Thoracic aorta (tissue), 2 donors: ENCODE measurements at places on chromosomes 4 and X.

DNA sequence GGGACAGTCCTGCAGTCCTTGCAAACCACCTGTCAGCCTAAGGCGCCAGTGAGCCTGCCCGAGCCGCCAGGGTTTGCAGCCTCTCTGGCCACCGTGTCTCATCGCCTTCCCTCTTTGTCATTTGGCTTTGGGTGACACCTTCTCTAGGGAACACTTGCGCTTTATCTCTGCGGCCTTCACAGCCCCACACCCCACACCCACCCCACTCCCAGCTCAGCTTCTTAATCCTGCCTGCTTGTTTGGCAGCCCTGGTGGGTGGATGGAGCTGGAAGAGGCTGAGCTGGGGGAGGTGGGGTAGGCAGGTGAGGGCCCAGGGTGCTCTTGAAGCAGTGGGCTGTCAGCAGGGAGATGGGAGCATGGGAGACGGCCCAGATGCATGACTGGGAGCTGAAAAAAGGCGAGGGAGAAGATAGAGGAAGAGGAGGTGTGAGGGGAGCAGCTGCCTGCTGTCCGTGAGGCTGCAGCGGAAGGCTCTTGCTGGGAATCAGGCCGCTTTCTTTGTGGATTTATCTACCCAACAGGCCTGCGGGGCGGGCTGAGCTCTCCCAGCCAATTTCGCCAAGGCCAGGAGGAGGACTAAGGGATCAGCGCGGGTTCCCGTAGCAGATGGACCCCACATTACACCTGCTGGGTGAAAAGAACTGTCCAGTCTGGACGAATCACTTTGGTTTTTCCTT, 97.5 kb upstream of the STOX2 start:
- DNase-seq = no peak

DNA sequence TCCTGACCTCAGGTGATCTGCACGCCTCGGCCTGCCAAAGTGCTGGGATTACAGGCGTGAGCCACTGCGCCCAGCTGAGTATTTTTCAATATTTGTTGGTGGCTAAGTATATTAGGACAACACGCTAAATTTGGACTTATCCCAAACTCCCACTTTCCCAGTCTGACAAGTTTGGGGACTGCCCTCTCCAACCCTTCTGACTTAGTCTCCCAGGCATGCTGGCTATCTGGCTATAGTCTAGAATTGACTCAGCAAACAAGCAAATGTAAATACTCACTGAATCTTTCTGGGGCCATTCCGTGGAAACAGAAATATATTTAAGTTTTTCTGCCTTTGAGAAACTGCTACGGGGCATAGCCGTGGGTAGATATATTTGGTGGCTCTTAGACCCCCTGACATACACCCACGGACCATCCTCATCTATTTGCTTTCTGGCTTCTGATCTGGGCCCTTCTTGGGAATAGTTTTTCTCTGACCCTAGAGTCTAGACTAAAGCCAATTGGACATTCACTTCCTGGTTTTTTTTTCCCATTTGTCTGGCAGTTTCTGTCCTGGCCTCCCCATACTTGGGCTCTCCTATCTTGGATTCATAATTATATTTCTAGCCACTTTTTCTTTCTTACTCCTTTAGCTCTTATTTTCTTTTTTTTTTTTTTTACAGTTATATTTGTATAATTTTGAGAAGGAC, 11.3 kb upstream of the DOCK11 start:
- DNase-seq = no peak

DNA sequence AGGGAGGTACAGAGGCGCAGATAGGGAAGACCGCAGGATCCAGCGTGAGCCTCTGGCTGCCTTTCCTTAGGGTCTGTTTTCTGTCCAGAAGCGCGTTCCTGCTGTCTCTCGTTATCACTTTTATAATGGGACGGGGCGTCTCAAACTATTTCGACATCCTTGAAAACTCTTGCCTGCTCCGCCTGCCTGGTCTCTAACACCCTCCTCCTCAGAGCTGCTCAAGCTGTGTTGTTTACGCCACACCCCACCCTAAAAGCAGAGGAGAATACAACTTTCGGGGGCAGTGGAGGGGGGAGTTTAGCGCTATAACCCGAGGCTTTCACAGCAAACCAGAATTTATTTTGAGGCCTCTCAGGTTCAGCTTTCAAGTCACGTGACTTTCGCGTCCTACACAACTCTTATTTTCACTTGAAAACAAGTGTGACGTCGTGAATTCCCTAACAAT, 646 bp upstream of the FAM3A start:
- DNase-seq = no peak

DNA sequence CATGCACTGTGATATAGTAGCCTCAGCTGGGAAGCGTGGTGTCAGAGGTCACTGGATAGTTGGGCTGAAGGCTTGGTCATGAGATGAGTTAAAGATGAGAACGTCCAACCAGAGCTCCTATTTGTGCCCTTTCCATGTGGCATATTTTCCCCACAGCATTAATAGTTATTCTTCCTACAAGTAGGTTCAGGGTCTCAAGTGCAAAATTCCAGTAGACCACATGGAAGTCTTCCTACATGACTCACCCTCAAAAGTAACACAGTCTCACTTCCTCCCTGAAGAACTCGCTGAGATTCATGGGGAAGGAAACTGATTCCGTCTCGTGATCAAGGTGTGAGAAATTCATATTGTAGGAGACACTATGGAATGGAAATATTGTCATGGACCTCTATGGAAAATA, 1212.5 kb upstream of the PRKX start:
- no peak for DNase-seq

- DNase-seq = no peak
Measured at GRCh38 chr4:74237425-74237966, 70.8 kb upstream of the EPGN start.

DNA sequence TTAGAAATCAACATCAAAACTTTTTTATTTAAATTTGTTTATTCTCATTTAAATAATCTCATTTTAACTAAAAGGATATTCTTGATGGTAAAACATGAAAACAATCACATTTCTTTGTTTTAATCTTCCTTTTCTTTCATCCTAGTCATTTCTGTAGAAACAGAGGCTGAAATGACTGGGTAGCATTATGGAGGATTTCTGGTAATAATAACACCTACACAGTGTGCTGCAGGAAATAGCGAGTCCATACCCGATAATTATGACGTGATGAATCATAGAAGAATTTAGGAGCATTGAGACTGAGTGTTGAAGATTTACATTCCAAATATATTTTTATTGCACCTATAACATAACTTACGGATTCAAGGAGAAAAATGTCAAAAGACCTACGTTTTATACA, 31.4 kb upstream of the BBS12 start:
- DNase-seq = no peak

DNA sequence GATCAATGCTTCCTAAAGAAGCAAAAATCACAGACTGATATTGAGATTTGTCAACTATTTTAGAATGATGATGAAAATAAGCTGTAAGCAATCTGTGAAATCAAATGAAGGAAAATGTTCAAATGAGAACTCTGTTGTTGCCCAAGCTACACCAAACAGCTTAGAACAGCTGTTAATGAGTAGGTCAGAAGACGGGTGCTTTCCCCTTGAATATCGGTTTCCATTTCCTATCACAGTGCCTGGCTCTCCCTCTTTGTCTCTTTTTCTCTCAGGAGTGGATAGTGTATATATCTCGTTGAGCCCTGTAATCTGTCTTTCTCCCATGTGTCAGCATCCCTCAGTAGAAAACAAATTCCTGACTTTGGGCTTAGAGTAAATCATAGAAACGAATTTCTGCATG, 1592.9 kb upstream of the TENM3 start:
- DNase-seq = no peak

GRCh38 chr4:30948653-30949052, 228.5 kb downstream of the PCDH7 start:
- DNase-seq = no peak

- no peak for DNase-seq
Measured at GRCh38 chrX:11929476-11929875, 171.4 kb downstream of the MSL3 start.
